ENCODE measurements at places on chromosomes 4 and X.

GRCh38 chrX:141732031-141732430 is 33.5 kb upstream of the SPANXD start:
- DNase-seq, result no peak

GRCh38 chrX:418927-419729 is 32.4 kb upstream of the PPP2R3B start:
- no peak for DNase-seq

DNA sequence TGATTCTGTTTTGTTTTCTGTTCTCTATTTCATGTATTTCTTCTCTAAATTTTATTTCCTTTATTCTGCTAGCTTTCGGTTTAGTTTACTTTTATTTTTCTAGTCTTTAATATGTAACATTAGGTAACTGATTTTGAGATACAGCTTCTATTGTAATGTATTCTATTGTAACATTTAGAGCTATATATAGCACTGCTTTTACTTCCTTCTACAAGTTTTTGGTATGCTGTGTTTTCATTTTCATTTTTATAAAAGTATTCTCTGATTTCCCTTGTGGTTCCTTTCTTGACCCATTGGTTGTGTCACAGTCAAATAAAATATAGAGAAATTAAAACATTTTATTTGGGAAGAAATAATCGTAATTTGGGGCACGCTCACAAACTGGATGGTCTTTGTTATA is 13.9 kb upstream of the CT47A1 start:
- no peak for DNase-seq

DNA sequence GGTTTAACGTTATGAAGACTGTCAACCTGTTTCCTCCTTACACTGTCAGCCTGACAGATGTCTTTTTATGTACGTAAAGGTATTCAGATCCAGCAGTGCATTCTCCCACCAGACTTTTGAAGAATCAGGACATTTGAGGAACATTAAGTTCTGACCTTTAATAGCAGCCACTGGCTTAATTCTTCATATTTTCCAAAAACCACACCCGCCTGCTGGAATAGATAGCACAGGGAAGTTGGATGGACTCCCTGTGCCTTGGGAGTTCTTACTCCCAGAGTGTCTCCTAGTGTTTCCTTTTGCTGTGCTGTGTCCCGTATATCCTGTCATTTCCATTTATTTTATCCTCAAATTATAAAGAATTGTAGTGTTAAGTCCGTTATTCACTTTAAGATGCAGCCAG is 94.5 kb downstream of the AFF1 start:
- no peak for DNase-seq

- no peak for DNase-seq
Measured at GRCh38 chrX:138889149-138889548, 177.6 kb upstream of the FGF13 start.

DNA sequence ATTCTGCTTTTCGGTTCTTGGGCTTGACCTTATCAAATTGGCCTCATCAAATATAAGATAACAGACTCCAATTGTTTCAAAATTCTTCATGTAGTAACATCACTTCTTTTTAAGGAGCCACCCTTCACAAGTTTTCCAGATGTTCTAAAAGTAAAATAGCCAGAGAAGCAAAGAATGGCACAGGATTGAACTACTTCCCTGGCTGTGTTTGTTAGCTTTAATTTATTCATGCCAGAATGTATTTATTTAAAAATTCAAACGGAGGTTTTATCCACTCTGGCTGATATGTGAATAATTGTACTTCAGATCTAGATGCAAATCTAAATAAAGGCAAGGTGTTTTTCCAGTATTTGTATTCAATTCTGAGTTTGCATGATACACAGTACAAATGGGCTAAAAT is 581.3 kb upstream of the TENM3 start:
- no peak for DNase-seq

DNA sequence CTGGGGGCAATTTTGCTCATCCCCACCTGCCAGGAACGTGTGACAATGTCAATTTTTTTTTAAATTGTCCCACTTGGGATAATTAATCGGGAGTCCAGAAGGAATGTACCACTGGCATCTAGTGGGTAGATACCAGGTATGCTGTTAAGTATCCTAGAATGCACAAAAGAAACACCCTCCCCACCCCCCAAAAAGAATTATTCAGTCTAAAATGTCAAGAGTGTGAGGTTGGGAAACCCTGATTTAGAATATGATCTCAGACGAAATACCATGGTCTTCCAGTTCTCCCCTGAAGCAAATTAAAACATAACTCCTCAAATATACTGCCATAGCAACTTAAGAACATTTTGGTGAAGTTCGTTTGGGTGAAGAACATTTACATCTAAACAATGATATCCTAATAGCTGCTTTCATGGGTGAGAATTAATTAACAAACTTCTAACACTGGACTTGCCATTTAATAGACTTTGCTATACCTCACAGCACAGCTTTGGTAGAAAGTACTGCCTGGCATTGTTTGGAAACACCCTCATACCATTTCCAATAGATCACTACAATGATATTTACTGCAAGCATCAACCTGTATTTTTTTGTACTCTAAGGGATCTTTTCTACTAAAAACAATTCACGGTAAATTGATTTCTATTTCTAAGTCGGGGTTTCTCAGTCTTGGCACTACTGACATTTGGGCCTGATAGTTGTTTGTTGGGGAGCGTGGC is 36.5 kb downstream of the SH3RF1 start:
- no peak for DNase-seq

DNA sequence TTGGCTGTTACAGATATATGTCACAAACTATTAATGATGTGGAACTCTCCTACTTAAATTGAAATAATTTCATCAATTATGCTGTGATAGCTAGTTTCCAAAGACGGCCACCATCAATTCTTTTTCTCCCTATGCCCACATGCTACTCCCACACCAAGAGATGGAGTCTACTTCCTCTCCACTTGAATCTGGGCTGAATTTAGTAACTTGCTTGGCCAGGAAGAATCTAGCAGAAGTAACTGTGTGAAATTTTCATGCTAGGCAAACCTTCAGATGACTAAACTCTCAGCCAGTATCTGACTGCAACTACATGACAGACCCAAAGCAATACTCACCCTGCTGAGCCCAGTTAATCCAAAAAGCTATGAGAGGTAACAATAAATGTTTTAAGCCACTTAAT is 3.2 kb downstream of the SEPSECS start:
- DNase-seq, result no peak

- no peak for DNase-seq
Measured at GRCh38 chrX:119343856-119344255, 55.3 kb upstream of the SLC25A43 start.

- no peak for DNase-seq
Measured at GRCh38 chr4:112973750-112974251, 75.7 kb upstream of the ANK2 start.

DNA sequence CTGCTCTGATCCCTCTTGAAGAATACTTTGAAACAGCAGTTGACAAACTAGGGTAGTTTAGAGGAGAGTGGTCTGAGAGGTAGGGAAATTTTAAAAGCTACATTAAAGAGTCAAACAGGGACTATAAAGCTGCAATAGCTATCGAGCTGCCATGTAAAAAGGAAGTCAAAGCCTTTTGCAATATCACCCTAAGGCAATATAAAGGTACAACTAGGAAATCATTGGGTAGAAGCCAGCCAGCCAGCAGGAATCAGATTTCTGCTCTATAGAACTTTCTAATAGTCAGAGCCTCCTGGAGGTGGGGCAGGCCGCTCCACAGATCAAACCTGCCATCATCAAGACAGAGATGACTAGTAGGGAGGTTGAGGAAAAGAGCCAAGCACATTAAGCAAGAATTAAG is 15.2 kb upstream of the PHOX2B start:
- DNase-seq, result no peak

- DNase-seq, result no peak
Measured at GRCh38 chr4:3819210-3819919, 53.2 kb downstream of the ADRA2C start.
